ENCODE measurements at places on chromosomes 5 and 9.

GRCh38 chr5:124536333-124536732 is 210.1 kb downstream of the ZNF608 start:
- no peak for DNase-seq

- no peak for DNase-seq
Measured at GRCh38 chr5:160175438-160176218, 53.7 kb upstream of the FABP6 start.

- DNase-seq = no peak
Measured at GRCh38 chr9:89695441-89695891, 90.7 kb downstream of the GADD45G start.

DNA sequence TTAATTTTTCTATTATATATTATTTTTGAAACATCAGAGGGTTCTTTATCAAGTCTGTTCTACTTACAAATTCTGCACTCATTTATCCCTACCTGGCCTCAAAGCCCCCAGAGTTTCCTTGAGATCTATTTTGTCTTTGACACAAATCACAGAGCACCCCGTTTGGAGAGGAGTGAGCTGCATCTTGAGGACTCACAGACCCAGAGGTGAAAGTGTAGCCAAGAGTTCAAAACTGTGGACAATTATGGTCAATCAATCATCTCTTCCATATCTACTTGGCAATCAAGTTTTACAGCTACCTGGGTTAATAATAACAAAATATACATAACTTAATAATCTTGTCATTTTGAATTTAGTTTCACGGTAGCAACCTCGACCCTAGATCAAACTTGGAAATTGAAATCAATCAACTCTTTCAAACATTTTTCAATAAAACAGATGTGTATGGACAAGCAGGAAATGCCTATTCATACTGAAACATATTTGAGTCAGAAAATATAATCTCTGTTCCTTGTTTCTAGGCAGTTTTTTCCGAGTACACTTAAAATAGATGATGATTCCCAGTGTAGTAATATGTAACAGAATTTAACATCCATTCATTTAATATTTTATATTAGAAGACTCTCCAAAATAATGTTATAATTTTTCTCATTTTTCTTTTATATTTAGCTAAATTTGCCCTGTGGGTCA is 13.7 kb upstream of the SYK start:
- no peak for DNase-seq

- DNase-seq = no peak
Measured at GRCh38 chr5:123696921-123697341, 185.0 kb downstream of the CSNK1G3 start.

DNA sequence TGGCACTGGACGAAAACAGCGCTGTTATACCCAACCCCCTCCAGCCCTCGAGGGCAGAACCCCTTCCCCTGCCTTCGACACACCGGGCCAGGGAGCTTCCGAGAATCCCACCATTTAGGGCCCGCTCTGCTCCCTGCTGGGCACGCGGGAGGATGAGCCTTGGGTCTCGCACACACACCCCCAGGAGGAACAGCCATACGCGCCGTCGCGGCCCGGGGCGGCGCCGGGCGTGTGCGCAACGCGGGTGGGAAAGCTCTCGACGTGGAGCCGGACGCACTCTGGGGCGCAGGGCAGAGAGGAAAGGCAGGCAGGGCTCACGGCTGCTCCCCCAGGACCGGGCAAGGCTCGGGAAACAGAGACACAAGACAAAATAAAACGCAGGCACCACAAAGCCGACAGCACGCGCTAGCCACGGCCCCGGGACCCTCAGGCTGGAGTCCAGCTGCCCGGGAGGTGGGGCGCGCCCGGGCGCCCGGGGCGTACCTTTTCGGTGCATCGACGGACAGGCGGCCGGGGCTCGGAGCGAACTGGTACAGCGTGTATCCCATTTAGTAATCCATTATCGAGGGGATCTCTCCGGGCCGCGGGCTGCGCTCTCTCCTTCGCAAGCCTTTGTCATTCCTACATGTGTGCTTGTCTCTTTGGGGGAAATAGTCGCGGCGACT is 789 bp downstream of the SEMA6A start:
- DNase-seq = no peak

DNA sequence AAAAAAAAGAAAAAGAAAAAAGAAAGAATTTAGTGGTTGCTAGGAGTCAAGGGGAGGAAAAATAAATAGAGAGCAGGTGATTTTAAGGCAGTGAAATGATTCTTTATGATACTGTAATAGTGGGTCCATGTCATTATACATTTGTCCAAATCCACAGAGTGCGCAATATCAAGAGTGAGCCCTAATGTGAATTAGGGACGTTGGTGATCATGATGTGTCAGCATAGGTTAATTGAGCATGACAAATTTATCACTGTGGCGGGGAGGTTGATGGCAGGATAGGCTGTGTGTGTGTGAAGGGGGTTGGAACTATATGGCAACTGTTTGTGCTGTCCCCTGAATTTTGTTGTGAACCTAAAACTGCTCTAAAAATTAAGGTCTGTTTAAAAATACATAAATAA is 357.8 kb downstream of the ICE1 start:
- DNase-seq = no peak
